ENCODE measurements at places on chromosomes 12 and 14. TPM values are rescaled to one million over a fixed set of nuclear protein-coding genes. Genes with fewer than 3 reads are reported as not detected.

Gene C1QL4
- not detected for total RNA-seq

Gene WSCD2
- total RNA-seq: not detected

Gene CAPZA3
- not detected for total RNA-seq

Gene KRT6C
- not detected for total RNA-seq

All from activated naive CD4-positive, alpha-beta T cell treated with anti-CD3 and anti-CD28 coated beads for 36 hours (primary cell).